Naive thymus-derived CD4-positive, alpha-beta T cell (primary cell): ENCODE measurements at places on chromosomes 13 and 19.

DNA sequence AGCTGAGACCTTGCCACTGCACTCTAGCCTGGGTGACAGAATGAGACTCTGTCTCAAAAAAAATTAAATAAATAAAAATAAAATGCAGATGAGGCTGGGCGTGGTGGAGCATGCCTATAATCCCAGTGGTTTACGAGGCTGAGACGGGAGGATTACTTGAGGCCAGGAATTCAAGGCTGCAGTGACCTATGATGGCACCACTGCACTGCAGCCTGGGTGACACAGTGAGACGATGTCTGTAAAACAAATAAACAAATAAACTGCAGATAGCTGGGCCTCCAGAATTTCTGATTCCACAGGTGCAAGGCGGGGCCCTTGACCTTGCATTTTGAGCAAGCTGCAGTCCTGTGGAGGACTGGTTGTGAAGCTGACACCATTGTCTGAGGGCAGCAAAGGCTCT lies 3.1 kb upstream of the MAG start:
- DNase-seq = no peak

DNA sequence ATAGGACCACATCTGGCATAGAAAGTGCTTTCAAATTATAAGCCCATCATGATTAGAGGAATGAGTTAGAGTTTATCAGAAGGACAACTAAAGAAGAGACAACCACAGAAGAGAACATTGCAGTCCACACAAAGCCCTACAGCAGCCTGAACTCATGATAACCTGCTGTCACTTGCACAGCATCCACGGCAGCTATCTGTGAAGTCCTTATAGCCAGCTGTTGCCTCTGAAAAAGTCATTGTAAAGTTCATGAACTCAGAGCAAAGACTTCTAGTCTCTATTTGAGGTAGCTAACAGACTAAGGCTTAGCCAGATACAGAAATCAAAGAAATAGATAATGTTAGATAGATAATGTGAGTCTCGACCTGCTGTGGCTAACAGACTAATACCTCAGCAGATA lies 450.0 kb downstream of the KLF5 start:
- DNase-seq = no peak

- DNase-seq = no peak
Measured at GRCh38 chr13:79336966-79337365, 69.1 kb downstream of the RBM26 start.

DNA sequence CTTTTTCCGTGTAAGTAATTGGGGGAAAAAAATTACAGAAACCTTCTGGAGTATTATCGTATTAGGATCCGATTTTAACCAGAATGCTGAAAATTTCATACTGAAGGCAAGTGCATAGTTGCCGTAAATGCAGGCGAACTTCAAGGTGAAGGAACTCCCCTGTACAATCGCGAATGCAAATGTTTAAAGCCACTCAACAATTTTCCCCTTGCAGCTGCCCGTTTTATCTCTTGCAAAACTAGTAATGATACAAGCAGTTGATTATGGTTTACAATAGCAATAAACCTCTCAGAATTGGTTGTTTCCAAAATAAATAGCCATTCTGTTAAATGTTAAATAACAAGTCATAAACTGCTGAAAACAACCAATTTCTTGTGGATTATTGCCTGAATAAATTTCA lies 105.7 kb downstream of the DNAJC15 start:
- DNase-seq = no peak

DNA sequence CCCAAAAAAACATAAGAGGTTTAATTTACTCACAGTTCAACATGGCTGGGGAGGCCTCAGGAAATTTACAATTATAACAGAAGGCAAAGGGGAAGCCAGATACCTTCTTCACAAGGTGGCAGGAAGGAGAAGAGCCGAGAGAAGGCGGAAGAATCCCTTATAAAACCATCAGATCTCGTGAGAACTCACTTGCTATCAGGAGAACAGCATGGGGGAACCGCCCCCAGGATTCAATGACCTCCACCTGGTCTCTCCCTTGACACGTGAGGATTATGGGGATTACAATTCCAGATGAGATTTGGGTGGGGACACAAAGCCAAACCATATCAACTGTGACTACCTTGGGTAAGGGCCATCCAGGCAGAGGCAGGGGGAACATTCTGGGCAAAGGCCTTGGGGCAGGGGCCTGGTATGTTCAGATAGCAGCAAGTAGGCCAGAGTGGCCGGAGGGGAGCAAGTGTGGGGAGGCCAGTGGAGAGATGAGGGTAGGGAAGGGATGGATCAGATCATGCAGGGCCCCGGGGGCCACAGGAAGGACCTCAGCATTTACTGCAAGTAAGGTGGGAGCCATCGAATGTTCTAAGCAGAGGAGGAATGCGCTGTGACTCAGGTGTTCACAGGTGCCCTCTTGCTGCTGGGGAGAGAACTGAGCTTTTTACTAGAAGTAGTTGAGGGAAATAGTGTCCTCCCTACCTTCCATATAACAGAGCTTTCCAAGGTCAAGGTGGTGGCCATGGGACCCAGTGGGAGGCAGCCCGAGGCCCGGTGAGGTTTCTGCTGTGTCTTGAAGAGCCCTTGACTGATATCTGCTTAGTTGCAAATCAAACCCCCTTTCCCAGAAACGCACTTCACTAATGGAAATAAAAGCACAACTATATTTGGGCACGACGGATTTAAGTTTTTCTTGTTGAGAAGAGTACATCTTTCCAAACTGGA lies 18.0 kb downstream of the RAB3D start:
- no peak for DNase-seq

DNA sequence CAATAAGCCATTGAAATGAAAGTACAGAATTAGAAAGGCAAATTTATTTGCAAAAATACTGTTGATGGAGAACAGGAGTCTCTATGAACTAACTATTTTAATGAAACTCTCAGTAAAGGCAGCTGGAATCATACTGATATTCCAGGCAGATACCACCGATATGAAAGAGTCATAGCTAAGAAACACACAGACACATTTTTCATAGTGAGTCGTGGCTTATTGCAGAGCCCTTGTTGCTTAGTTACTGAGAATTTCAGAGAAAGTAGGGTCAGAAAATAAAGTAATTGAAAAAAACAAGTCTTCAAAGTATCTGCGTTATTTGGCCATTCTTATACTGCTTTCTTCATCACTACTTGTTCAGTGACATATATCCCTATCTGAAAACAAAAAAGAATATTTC lies 1890.9 kb downstream of the PCDH9 start:
- no peak for DNase-seq

GRCh38 chr13:46303742-46304385 lies 83.2 kb downstream of the RUBCNL start:
- no peak for DNase-seq
